Vagina (tissue), 2 donors: ENCODE measurements at places on chromosomes 12 and 14.

GRCh38 chr12:118150625-118151024 lies 14.7 kb downstream of the PEBP1 start:
- DNase-seq = no peak

GRCh38 chr14:103007555-103007954 lies 49.8 kb downstream of the CDC42BPB start:
- DNase-seq = no peak

DNA sequence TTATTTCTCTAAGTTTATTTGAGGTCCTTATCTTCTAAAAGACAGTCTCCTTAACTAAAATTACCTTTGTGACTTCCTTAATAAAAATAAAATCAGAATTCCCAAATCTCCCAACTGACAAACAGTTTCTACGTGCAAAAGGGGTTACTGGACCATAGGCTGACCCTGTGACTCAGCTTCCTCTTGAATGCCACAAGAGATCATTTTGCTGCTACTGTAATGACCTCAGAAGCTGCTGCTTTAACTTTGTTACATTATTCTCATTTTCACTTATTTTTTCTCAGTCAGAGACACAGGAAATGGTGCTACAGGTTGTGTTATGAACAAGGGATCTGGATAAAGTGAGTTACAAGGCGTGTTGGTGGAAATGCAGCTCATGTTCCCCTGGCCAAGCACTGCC lies 132.2 kb upstream of the TMTC2 start:
- DNase-seq = no peak

- DNase-seq = no peak
Measured at GRCh38 chr14:23113431-23114119, 5.5 kb downstream of the CEBPE start.

- DNase-seq = no peak
Measured at GRCh38 chr12:120979862-120980696, 1.7 kb downstream of the HNF1A start.
